Lung microvascular endothelial cell (primary cell): ENCODE measurements at places on chromosomes 6 and 20.

DNA sequence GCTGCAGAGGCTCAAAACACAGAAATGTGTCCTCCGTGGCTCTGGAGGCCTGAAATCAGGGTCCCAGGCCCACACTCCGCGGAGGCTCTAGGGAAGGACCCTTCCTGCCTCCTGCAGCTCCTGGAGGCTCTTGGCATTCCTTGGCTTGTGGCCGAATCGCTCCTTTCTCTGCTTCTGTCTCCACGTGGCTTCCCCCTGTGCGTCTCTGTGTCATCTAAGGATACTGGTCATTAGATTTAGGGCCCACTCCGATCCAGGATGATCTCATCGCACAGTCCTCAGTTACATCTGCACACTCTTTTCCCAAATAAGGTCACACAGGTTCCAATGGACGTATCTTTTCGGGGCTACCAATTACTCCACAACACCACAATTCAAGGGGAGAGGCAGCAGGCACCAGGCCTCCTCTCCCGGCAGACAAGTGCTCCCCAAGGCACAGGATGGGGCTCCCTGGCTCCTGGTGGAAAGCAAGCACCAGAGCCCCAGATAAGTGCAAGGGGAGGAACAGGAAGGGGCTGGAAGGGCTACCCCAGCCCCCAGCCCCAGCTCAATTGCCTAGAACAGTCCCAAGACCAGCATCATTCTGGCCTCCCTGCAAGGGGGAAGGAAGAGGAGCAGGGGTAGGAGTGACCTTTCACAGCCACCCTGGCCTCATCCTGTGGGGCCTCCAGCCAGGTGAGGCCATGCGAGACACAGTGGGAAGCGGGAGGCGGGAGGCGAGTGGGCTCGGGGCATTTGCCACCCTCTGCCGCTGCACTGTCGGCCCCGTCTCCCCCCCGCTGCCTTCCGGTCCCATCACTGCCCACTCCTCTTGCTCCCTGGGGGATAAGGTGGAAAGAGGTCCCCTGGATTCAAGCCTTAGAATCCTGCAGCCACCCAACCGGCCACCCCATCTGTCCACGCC, 16.3 kb downstream of the NTSR1 start:
- no peak for DNase-seq

GRCh38 chr6:95785785-95786184, 208.4 kb downstream of the MANEA start:
- DNase-seq = no peak

DNA sequence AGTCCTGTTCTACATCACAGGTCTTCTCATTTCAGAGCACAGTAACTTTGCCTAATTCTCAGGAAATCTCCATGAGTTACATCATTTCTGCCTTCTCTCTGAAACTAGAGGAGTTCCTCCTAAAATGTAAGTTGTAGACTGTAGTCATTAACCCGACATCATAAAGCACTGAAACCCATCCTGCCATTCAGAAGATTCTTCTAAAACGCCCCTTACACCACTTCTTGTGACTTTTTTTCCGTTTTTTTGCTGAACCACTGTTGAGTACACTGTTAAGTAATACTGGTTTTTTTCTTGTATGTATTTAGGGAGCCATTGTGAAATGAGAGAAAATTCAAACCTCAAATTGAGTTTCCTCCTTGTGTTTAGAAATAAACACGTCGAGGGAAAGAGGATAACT, 117.3 kb downstream of the MAP3K4 start:
- DNase-seq = no peak

GRCh38 chr20:37326666-37327065, 19.3 kb upstream of the SRC start:
- no peak for DNase-seq

GRCh38 chr6:143707697-143708096, 29.9 kb downstream of the PHACTR2 start:
- peak; percentile 13 for DNase-seq

- DNase-seq = no peak
Measured at GRCh38 chr6:158266131-158266530, 46.1 kb upstream of the TULP4 start.
